RWPE1 (cell line): ENCODE measurements at places on chromosomes 3 and 15.
A peak's percentile ranks its signal among the peaks of the same experiment; 100 is the strongest.

DNA sequence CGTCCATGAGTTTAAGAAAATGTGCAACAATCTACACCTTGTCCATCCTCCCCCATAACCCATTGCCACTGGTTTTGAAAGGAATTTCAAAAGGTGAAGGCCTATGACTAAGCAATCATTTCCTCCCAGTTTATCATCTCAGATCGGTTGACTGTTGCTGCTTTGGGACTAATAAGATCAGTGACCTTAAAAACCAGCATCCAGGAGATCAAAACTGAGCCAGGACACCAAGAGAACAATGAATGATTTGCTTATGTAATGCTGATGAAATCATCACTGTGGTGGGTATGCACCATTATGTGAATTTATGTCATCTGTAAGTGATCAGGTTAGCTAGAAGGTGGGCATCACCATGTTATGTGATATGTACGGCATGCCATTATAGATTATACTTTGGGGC lies 195.5 kb downstream of the SSR3 start:
- no peak for DNase-seq

- no peak for DNase-seq
These were observed 176.3 kb downstream of the STT3B start for GRCh38 chr3:31709005-31709404.

- no peak for DNase-seq
These were observed 212.0 kb downstream of the FEZF2 start for GRCh38 chr3:62161371-62161770.

GRCh38 chr3:7272203-7272602 lies 411.3 kb downstream of the GRM7 start:
- DNase-seq, result no peak

DNA sequence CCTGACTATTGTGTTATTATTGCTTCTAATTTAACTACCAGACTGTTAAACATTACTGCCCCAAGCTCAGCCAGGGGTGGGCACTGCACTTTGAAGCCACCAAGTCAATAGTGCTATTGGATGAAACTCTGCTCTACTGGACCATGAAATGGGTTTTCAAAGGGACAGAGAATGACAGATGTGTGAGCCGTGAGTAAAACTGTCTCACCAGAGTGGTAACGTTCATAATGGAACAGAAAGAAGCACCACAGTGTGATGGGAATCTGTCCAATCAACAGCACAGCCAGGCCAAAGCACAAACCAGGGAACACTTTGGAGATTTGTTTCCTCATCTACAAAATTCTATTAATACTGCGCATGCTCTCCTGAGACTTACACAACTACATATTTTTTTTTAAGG lies 171.8 kb upstream of the LPP start:
- DNase-seq, result no peak

GRCh38 chr15:28891588-28891987 lies 5.8 kb downstream of the APBA2 start:
- DNase-seq, result no peak

DNA sequence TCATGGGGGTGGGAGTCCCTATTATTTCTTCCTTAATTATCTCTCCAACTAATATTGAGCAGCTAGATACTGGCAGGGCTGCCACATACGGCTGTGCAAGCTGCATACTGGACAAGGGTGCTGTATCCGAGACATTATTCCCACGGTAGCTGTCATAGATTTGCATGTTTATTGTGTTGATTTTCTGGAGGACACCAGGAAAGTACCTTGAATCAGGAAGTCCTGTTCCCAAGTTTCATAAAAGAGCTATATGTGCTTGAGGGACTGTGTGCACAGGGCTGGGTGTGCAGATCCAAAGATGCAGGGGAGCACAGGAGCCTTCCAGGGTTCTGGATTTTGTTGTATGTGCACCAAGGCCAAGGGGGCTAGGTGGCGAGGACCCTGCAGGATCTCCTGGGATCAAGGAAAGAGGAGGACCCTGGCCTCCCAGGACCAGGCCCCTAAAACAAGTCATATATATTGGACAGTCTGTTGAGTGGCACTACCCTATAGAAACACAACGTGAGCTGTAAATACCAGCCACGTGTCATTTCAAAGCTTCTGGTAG lies 119.2 kb upstream of the ALDH1A3 start:
- no peak for DNase-seq

DNA sequence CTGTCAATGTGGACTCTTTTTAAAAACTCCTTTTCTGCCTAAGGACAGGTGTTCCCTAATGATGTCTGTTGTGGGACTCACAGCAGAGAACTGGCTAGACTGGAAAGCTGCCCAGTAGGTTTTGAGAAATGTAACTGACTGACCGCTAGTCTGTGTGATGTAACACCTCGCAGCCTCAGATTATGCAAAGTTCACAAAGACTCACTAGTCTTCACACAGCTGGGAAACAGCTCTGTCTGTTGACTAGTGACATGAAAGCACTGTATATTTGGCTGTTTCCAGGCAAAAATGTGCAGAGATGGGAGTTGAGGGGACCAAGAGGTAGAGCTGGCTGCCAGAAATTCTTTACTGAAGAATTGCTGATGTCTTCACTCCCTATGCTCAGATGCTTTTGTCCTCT lies 10.3 kb downstream of the PDZRN3 start:
- no peak for DNase-seq

DNA sequence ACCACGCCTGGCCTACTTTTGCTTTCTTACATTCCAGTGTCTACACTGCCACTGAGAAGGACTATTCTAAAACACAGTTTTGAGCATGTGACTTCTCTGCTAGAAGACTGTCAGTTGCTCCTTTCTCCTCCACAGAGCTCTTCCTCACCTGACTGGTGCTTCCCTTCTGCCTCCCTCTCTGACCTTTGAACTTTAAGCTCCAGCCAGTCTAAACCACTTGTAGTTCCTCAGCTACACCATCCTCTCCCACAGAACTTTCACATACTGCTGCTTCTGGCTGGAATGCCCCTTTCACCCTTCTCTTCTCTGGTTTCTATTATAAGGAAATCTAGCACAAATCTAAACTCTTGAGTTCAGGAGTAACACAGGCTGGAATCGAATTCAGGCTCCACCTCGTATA lies 9.1 kb downstream of the NCEH1 start:
- no peak for DNase-seq

DNA sequence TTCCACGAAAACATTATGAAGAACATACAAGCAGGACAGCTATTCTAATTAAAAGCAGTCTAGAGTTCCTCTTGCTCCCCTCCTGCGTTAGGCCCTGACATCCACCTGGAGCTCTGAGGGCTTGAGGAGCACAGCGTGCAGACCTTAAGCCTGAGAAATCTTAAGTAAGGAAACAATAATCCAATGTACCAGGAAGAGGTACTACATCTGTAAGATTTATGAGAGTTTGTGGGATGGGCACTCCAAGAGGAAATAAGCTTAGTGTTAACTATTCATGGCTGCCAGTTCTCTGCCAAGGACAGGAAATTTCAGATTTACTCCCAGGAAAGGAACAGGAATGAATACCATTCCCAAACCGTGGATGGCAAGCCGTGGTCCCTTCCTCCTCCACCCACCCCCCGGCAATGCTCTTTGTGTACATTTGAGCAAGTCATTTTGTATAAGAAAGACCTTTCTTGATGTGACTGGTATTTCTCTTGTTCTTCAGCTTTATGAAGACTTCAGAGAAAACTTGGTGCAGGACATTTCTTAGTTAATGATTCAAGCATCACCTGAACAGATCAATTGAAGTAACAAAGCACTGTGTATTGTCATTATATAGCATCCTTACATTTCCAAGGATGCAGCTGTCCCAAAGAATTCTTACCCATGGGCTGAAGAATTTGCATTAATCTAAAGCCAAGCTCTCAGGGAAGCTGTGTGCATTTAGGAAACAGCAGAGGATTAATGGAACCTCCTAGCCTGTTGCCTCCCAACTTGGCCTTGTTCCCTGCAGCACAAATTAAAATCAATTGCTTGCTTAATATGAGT lies 28.8 kb upstream of the VILL start:
- DNase-seq, result no peak

- no peak for DNase-seq
These were observed 93.4 kb downstream of the XXYLT1 start for GRCh38 chr3:195177422-195178123.

- DNase-seq, result no peak
These were observed 70.8 kb upstream of the MBNL1 start for GRCh38 chr3:152197937-152198336.

- no peak for DNase-seq
These were observed 42.1 kb upstream of the NSMCE3 start for GRCh38 chr15:29311696-29312095.

- no peak for DNase-seq
These were observed 1.3 kb downstream of the HACD2 start for GRCh38 chr3:123583561-123583960.

DNA sequence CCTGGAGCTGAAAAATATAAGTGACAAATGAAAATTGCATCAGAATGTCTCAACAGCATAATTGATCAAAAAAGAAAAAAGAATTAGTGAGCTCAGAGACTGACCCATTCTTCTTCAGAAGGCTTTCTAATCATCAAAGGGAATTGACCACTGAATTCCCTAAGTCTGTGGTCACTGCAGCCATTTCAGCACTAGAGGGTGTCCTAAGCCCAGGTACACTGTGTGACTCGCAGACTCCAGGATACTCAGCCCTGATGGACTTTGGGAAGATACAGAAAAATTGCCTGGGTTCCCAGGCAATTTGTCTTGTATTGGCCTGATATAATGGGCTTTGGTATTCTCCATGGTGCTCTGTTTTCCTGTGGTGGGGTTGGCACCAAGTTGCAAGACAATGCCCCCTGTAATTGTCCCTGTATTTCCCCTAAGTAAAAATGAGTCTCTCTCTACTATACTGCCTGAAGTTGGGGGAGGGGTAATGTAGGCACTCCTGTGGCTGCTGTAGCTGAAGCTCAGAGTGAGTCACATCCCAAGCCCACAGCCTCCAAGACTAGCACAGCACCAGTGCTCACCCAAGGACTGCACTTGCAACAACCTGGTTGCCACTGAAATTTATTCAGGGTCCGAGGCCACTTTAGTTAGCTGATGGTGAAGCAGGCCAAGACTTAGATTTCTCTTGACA lies 256.0 kb upstream of the STAC start:
- DNase-seq, result peak; percentile 18

DNA sequence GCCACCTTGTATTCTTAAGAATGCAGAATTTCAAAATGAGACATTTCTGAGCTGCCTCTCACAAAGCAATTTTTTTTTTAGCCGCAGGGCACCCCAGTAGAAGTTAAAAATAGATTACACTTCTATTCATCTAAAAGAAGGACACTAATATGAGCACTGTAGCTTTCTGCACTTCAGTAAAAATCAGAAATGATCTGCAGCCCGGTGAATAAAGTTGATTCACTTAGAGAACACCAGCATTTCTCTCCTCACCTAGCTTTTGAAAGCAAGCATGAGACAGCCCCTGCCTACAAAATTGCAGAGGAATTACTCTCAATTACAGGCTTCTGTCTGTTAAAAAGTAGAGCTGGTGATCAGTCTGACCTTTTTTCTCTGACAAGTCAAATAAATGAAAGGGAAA lies 1062.4 kb downstream of the FHIT start:
- no peak for DNase-seq

DNA sequence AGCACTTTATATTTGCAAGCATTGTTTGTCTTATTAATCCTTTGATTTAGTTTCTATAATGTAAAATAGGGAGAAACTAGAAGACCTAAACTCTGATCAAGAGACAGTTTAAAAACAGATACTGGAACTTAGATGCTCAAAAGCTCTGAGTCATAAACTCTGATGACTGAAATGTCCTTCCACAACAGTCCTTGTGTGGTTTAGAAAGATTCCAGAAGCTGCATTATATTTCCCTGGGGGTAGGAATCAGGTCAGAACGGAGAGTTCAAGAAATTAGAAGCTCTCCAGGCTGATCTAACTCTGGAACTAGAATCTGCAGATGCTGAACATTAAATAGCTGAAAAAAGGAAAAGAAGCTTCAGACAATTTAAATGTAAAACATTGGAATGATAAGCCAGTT lies 18.3 kb upstream of the ONECUT1 start:
- no peak for DNase-seq

GRCh38 chr3:58564456-58565160 lies 12.6 kb downstream of the FAM107A start:
- peak; percentile 30 for DNase-seq

- DNase-seq, result no peak
These were observed 154.4 kb downstream of the PGPEP1L start for GRCh38 chr15:98853161-98853560.

GRCh38 chr15:77550301-77551251 lies 82.1 kb downstream of the LINGO1 start:
- DNase-seq, result no peak

DNA sequence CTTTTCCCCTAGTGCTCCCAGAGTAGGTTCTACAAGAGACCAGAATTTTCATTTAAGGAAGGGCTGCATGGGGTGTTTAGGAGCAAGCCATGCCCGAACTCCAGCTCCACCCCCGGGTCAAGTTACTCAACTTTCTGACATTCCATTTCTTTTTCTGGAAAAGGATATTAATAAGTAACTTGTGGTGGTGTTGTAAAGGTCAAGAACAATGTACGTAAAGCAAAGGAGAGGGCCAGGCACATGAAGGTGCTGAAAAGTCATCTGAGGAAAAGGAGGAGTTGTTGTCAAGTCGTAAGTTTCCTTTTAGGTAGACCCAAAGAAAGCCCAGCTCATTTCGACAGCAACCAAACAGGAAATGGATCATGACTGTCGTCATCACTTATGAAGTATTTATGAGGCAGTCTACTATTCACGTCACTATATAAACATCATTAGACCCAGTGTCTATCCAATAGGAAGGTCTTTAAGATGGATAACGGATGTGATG lies 319.6 kb upstream of the IL12A start:
- DNase-seq, result no peak

GRCh38 chr3:95586754-95587153 lies 1227.6 kb upstream of the EPHA6 start:
- no peak for DNase-seq

DNA sequence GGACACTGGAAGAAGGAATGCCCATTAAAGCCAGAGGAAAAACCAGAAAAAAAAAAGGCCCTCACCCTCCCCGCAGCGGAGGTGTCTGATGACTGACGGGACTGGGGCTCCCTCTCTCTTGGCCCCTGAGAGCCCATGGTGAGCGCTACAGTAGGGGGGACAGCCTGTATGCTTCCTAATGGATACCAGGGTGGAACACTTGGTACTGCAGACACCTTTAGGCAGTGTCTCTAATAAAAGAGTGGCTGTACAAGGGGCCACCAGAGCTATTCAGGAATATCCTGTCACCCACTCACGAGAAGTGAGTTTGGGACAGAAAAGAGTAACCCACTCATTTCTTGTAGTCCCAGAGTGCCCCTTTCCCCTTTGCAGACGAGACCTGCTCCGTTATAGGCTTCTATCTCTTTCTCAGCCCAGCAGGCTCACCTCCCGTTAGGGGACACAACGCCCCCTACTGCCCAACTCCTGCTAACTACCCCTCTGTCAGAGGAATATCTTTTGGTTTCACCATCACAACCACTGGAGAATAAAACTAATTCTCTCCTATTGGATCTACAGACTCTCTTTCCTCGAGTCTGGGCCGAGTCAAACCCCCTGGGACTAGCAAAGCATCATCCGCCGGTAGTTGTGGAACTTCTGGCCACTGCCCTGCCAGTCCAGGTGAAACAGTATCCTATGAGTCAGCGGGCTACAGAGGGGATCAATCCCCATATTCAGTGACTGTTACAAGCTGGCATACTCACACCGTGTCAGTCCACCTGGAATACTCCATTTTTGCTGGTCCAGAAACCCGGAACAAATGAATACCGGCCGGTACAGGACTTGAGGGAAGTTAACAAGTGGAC lies 40.8 kb downstream of the ZBTB11 start:
- peak; percentile 27 for DNase-seq
